ENCODE measurements at places on chromosomes 3 and 15. TPM values are rescaled to one million over a fixed set of nuclear protein-coding genes. Genes with fewer than 3 reads are reported as not detected.

AHSG gene
- not detected for total RNA-seq

CFAP100 gene
- total RNA-seq: 1.1 TPM

TICRR gene
- 44.9 TPM for total RNA-seq

CALML4 gene
- 11.9 TPM for total RNA-seq

DNA sequence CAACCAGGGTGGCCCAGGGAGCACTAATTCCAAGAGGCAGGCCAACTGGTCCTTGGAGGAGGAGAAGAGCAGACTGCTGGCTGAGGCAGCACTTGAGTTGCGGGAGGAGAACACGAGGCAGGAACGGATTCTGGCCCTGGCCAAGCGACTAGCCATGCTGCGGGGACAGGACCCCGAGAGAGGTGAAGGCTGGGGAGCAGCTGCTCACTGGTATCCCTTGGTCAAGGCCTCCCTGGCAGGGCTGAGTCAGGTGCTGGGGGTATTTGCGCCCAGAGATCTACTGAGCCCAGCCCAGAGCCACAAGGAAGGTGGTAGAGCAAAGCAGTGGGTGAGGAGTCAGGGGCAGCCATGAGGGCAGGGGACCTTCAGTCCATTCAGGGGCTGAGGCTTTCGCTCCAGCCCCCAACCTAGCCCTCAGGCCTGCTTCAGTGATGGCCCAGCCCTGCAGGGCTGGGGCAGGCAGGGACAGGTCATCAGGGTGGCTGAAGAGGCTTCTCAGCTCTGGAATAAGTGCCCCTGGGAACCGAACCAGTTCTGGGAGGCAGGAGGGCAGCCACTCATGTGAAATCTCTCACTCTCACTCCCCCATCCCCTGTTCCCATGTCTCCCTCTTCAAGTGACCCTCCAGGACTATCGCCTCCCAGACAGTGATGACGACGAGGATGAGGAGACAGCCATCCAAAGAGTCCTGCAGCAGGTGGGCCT, 5.6 kb upstream of the DNAJC17 start:
- DNase-seq: no peak

DNA sequence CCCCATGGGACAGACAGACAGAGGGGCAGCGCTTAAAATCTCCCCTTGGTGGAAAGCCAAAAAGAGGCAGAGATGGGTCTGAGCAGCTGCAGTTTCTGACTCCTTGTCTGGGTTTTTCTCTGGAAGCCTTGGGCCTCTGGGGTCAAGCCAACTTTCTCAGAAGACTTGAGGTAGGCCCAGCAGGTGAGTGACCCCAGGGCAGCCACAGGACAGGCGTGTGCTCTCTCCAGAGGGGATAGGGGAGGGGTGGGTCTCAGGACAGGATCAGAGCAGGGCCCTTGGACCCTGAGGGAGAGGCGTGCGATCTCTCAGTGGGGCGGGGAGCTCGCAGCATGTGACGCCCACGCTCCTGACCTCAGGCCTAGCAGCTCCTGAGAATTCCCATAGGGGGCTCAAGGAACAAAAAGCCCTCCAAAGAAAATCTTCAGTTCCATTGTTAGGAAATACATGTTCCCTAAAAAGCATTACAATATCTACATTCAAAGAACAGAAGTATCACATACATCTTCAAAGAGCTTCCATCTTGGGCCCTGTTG, 34.6 kb upstream of the DUSP7 start:
- DNase-seq: no peak

DNA sequence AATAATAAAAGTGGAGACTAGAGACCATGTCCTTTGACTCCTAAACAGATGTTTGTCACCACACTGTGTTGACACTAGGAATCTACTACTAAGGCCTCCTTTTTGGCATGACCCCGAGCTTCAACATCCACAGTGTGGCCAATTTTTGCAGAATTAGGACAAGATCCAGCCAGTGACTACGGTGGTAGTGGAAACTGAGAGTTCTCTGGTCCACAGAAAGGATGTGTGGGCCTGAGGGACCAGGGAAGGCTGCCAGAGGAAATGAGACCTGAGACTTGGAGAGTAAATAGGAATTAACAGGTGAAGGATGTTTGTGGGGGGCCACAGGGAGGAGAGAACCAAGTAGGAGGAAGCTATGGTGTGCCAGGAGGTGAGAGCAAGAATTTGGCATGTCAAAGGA, 122.7 kb downstream of the CHCHD6 start:
- no peak for DNase-seq

- peak; percentile 38 for DNase-seq
Observed at GRCh38 chr15:87863152-87863551, 393.4 kb downstream of the NTRK3 start.

DNA sequence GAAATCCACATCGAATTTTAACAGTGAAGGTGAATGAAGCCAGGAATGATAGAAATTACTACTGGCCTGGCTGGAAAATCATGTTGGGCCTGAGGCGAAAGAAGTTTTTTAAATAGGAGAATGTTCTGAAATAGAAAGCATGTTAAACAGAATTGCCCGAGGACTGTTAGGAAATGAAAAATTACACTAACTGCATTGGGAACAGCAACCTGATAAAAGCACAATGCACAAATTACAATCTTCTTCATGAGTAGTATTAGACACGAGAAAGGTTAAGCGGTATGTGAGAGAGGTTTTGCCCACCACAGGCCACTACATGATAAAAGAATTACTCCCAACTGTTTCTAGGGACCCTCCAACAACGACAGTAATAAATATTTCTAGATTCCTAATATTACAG, 18.9 kb downstream of the GBE1 start:
- no peak for DNase-seq

DNA sequence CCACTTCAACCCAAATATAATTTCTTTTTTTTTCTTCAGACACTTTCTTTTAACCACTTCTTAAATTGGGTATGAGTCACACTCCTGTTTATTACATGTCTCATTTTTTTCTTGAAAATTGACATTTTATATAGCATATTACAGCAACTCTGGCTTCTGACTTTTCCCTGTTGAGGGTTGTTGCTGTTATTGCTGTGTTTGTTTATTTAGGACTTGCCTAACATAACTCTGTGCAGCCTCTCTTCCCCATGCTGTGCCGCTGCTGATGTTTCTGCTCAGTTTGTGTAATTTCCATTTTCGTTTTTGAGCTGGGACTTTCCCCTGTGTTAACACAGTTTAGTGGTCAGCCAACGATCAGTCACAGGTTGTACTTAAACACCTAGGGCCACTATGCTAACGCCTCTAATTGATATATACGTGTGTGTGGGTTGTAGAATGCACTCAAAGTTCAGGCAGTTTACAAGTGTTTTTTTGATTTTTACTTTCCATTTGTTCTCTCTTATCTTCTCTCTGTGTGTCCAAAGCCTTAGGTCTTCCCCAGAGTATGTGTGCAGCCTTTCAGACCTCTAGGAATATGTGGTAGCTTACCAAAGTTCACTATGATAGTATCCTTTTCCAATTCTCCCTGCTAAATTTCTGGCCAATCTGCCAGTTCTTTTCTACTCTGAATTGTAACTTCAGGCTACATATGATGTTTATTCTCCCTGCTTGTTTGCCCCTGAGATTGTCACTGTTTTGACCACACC, 337.2 kb downstream of the ZBTB20 start:
- DNase-seq: no peak

Measured in neural crest cell (in vitro differentiated cells).